ENCODE measurements at places on chromosomes 6 and 20. TPM values are rescaled to one million over a fixed set of nuclear protein-coding genes. Genes with fewer than 3 reads are reported as not detected.

DNA sequence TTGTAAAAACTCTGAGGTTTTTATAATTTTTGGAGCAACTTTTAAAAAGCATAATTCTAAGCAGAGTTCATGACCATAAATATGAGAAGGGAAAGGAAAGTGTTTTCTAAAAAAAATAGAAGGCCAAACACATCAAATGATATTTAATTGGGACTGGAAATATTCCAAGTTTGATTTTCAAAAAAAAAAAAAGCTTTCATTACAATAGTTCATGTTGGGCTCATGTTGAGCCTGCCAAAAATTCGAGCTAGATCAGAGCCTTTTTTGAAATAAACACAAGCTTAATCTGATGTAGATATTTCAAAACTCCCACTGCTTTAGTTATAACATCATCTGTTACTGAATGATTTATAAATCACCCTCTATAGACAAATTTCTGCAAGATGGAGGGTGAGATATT, 163.4 kb upstream of the DEFB112 start:
- DNase-seq, result no peak

Gene LY6G6D
- not detected for total RNA-seq

Gene XKR7
- 2.3 TPM for total RNA-seq

Gene BTN1A1
- 0.14 TPM for total RNA-seq

DNA sequence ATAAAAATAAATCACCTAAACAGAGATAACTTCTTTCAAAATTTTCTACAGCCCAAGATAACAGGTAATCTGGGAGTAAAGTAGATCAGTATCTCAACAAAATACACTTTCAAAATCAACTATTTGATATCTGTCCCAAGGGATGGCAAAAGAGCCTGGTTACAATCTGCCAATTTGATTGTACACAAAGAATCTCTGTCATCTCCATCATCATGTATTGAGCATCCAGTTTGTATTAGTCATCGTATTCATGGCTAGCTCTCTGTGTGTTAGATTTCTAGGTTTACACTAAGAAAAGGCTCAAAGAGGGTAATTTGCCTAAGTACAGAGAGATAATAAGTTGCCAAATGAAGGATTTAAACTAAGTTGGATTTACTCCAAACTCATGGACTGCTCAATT, 329.0 kb upstream of the NRSN1 start:
- no peak for DNase-seq

Gene ERVFRD-1
- total RNA-seq, result not detected
